ENCODE measurements at places on chromosomes 3 and 15.

GRCh38 chr3:27678234-27678633, 43.9 kb downstream of the EOMES start:
- DNase-seq = no peak

DNA sequence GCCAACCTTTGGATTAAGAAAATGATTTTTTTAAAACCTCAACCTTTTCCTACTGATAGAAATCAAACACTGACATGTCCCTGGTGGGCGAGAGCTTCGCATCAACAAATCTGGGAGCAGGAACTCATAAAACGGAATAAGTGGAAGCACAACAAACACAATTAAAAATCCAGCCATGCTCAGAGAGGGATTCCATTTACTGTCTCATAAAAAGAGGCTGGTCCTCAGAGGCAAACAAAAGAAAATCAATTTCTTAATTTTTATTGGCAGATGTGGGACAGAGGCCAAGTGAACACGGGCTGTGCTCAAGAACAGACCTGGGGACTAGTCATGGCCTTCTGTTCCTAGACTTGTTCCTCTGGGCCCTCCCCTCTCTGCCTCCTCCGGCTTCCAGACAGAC, 214.5 kb downstream of the NTRK3 start:
- no peak for DNase-seq

DNA sequence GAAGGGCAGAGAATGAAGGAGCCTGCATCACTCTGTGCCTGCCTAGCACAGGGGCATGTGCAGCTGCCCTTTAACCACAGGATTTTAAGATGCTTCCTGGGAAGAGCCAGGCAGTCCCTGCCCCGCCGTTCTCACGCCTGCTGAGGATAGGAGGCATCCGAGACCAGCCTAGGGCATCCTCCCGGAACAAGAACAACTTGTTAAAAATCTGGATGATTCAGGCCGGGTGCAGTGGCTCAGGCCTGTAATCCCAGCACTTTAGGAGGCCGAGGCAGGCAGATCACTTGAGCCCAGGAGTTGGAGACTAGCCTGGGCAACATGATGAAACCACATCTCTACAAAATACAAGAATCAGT, 15.2 kb downstream of the NRROS start:
- DNase-seq = no peak

- no peak for DNase-seq
Measured at GRCh38 chr3:43528498-43529099, 93.2 kb downstream of the ANO10 start.

GRCh38 chr3:172846103-172846561, 95.6 kb downstream of the ECT2 start:
- no peak for DNase-seq

DNA sequence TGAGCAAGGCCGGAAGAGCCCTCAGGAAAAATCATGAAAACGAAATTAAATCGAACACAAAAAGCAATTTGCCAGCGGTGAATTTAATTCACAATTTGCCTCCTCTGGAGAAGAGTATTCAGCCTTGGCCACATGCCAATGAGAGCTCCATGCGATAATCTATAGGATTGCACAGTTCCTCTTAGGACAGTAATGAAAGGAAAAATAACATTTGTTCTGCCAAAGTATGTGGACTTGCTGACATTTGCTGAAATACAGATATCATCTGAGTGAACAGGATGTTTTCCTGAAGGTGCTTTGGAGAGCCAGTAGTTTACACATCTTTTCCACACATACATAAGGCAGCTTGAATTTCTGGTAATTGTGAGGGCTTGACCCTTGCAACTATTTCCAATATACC, 188.6 kb upstream of the PDZRN3 start:
- no peak for DNase-seq

DNA sequence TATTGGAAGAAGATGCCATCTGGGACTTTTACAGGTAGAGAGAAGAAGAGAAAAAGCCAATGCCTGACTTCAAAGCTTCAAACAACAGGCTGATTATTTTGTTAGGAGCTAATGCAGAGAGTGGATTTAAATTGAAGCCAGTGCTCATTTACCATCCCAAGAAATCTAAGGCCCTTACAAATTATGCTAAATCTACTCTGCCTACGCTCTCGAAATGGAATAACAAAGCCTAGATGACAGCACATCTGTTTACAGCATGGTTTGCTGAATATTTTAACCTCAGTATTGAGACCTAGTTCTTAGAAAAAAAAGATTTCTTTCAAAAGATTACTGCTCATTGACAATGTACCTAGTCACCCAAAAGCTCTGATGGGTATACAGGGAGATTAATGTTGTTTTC, 16.2 kb downstream of the ARL14 start:
- DNase-seq = no peak

- DNase-seq = no peak
Measured at GRCh38 chr3:177979703-177980102, 556.5 kb upstream of the KCNMB2 start.

- DNase-seq = no peak
Measured at GRCh38 chr3:78258798-78259197, 1218.9 kb downstream of the ROBO2 start.

DNA sequence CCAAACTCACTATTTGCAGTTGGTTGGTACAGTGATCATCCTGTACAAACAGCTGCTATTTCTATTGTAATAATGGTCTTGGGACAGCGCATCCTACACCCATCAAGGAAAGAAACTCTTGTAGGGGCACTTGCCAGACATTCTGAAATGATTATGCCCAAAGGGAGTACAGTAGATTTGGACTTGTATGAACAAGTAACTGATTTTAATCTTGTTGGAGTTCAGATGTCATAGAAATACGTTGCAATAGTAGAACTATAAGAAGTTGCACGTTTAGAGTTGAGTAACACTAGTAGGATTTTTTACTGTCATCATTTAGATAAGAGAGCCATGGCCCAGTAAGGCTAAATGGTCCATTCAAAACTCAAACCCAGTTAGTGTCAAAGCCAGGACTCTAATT, 192.8 kb downstream of the SATB1 start:
- no peak for DNase-seq

DNA sequence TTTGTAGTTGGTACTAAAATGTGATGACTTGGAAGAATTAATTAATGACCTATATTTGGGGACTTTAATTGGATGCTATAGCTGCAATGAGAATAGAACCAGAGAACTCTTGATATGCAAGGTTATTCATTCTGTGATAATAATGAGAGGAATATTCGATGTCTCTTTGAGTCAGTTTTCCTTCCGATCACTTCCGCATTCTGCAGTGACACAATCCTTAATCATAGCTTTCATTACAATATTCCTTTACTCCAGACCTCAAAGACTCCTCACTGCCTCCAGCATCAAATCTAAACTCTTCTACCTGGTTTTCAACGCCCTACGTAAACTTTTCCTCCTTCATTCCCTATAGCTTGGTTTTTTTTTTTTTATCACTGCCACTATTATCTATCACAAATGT, 21.6 kb downstream of the B3GNT5 start:
- DNase-seq = no peak

DNA sequence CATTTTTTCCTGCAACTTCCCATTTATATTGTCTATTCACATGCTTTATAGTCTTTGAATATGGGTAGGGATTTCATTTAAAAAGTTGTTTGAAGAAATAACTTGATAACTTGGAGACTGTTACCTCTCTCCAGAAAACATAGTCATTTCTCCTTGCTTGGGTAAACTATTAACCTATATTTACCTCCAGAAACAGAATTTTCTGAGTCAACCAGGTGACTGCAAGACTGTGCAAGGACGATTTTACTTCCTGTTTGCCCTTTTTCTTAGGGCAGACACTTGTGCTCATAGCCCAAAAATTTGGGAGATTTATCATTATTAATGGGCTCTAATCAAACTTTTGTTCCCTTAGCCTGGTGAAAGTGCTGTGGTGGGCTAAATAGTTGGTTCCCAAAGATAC, 14.3 kb upstream of the MOBP start:
- DNase-seq = no peak

- DNase-seq = no peak
Measured at GRCh38 chr15:94610485-94610884, 379.1 kb downstream of the MCTP2 start.

GRCh38 chr3:125079675-125080045, 23.9 kb upstream of the HEG1 start:
- DNase-seq = no peak

DNA sequence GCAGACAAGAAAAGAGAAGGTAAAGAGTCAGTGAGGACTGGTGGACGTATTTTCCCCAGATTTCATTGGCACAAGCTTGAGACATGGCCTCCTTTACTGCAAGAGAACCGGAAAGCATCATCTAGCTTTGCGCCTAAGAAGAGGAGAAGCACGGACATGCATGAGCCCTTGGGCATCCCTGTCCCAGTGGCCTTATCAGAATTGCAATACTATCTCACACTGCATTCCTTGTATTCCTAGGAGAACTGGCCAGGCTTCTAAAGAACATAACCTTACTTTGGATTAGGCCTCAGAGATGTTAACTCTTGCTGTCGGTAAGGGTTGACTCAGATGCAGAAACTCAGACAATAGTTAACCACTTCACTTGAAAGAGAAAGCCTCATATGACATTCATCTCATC, 229.5 kb upstream of the PRICKLE2 start:
- no peak for DNase-seq

DNA sequence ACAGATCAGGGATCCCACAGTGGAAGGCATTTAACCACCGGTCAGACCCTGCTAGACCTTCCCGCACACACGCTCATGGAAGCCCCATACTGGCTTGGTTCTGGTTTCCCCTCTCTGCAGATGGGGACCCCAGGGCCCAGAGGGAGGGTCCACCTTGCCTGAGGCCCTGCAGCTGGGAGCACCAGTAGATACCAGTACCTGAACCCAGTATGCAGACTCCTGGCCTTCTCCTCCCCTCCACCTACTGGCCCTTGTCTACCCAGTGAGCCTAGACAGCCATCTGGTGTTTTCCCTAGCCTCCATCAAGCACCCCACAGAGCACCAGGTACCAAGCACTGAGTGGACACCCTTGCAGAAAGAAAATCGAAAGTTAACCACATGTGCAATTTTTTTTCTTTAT, 65.1 kb downstream of the MEGF11 start:
- DNase-seq = no peak

- DNase-seq = no peak
Measured at GRCh38 chr15:59244337-59244736, 37.7 kb downstream of the LDHAL6B start.

DNA sequence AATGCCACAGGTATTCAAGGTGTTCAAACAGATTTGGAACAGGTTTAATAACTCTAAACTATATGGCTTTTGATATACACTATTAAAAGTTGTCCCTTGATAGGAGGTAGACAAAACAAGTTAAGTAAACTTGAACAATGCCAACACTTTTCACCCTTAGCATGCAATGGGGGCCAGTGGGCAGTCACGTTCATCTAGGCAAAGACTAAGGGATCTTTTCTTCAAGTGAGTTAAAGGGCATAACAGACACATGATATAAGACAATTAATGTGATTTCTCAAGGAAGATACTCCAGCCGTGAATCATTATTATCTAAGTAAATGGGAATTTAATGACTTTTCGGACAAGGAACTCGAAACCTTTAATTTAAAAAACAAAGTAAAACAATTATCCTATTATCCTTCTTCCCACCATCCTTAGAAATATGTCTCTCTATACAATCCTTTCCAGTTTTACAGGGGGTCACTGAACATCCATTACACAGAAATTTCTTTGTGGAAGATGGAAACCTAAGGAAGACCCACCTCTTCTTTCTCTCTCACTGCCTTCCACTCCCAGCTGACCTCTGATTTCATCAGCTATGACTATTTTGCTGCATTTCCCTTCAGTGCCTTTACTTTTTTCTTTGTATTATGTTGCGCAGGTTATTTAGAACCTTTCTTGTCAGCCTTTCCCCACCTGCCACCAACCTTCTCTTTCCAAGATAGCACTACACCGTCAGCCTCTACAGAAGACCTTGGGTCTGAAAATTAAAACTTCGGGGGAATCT, 1.5 kb downstream of the CLDN1 start:
- no peak for DNase-seq

GRCh38 chr15:57635300-57635909, 43.7 kb downstream of the MYZAP start:
- DNase-seq = no peak

- no peak for DNase-seq
Measured at GRCh38 chr3:64916192-64916798, 228.5 kb upstream of the ADAMTS9 start.

DNA sequence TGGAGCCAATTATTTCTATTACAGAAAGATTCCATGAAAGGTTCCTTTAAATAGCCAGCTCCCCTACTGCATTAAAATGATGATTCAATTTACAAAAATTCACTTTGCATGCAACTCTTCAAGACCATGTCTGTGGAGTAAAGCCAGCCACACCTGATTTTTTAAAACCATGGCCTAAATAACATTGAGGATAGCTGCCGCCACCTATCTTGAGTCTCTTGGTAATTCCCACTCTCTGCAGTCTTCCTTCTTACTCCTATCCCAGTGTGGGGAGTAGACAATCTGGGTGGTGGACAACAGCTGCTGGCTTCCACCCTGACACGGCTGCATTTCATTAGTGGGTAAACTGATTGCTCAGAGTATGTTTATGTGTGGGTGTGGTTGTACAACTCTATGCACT, 10.7 kb downstream of the LRTM1 start:
- no peak for DNase-seq

DNA sequence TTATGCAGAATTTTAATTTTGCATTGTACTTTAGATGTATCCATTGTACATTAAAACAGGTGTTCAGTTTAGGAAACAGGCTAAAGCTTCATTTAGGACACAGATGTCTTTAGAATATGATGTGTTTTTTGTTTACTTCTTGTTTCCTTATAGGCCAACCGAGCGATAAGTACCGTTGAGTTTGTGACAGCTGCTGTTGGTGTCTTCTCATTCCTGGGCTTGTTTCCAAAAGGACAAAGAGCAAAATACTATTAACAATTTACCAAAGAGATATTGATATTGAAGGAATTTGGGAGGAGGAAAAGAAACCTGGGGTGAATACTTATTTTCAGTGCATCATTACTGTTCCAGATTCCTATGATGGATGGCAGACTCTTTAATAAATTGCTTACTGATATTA, 29.4 kb downstream of the PLAAT1 start:
- DNase-seq = no peak

DNA sequence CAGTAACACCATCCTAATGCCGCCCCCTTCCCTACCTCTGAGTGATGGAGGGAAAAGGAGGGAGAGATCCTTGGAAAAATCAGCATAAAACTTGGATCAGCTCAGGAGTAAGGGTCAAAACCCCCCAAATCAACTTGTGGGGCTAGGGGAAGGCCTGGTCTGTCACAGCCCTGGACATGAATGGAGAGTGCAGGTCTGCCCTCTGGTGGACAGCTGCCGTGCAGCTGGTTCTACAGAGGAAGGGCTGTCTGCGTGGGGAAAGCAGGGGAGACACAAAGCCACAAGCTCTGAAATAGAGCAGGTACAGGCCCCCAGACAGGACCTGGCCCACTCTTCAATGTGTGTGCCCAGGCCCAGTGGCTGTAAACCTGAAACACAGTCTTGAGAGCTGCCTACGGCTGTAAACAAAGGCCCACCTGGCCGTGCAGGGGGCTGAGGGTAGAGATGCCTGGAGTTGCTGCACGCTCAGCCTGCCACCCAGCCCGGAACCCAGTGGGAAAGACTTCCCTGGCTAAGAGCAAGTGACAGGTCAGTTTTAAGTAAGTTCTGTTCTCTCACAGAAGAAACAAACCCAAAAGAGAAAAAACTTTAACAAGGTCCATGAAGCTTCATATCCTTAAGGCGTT, 16.4 kb downstream of the CLK3 start:
- peak; percentile 23 for DNase-seq

- DNase-seq = no peak
Measured at GRCh38 chr3:64667138-64667537, 20.7 kb downstream of the ADAMTS9 start.

- DNase-seq = no peak
Measured at GRCh38 chr3:101042996-101043686, 49.9 kb upstream of the ABI3BP start.

- DNase-seq = no peak
Measured at GRCh38 chr3:27708250-27708649, 13.9 kb downstream of the EOMES start.

Measured in anterior cingulate cortex (tissue), 58 donors.